ENCODE measurements at places on chromosomes 1 and 21.

DNA sequence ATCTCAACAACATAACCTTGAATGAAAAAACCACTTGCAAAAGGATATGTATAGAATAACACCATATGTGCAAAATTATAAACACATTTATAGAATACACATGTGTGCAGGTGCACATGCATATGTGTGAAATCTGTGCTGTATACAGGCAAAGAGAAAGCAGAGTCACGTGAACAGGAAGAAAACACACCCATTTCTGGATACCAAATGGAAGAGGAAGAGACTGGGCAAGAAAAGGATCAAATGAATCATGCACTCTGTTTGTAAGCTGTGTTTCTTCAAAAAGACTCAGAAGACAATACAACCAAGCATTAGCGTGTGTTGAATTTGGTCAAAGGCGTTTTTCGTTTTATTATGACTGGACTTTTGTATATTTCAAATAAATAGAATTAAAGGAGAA, 111.3 kb upstream of the ERG start:
- DNase-seq: no peak

DNA sequence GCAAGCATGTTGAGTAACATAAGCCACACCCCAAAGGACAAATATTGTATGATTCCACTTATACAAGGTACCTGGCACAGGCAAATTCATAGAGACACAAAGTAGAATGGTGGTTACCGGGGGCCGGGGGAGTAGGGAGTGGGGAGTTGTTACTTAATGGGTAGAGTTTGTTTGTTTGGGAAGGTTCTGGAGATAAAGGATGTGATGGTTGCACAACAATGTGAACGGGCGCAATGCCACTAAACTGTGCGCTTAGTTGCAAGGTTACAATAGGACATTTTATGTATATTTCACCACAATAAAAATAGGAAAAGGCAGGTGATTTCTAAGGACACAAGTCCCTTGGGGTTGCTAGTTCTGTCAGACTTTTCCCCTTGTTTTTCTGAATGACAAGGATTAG, 516.6 kb downstream of the KIF26B start:
- DNase-seq: no peak

DNA sequence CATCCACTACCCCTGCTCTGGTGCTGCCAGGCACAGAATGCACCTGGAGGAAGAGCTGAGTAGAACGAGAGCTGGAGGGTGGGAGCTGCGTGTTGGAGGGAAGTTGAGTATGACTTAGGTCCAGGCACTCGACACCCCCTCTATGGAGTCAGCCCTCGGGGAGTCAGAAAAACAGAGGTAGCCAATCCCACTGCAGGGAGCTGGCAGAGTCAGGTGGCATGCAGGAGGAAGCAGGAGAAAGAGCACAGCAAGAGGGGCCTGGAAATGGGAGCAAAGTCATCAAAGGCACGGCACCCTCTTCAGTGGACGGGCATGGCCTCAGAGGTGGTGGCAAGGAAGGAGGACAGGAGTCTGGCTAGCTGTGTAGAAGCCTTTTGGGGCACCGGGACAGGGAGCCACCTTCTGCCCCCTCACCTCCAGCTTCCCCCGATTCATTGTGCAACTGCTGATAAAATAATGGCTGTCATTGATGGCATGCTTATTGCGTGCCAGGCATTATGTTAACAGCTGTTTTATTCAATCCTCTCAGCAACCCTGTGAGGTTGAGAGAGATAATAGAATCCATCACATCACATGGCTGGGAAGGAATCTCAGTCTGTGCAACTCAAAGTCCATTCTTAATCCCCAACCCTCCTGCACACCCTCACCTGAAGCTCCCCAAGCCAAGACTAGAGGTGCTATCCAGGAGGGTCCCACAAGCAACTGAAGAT, 42.0 kb downstream of the C1orf198 start:
- no peak for DNase-seq

GRCh38 chr1:47611992-47612391, 174.1 kb downstream of the FOXD2 start:
- DNase-seq: no peak

GRCh38 chr1:212608959-212609700, 569 bp downstream of the ATF3 start:
- peak; percentile 44 for DNase-seq

DNA sequence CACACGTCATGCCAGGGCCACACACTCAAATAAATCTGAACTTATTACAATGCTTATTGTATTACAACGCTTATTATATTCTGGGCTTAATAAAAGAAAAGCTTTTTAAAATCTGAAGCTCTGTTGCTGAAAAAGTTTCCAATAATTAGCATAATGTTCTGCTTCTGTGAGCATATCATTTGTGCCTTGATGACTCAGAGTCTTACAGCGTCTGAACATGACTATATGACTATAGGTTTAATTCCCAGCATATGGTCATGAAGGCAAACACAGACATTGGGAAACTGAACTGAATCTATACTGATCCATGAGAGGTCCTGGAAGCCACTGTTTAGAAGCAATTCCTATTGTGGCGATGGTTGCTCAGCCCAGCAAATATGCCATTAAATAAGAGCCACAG, 66.3 kb downstream of the SIM2 start:
- DNase-seq: no peak

DNA sequence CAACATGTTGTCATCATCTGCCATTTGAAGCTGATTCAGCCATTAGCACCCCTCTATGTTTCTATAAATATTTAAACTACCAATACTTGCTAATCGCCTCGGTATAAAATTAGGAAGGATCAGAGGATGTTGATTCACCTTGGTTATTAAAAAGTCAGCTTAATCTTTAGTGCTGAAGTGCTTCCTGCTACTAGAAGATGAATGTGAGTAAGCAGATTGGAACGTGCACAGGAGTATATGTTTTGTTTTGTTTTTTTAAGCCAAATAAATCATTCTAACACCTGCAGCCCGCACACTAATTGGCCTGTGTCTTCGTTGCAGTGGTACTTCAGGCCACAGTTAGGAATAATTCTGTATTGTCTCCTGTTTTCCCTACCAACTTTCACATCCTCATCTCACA, 485.7 kb downstream of the AJAP1 start:
- no peak for DNase-seq

DNA sequence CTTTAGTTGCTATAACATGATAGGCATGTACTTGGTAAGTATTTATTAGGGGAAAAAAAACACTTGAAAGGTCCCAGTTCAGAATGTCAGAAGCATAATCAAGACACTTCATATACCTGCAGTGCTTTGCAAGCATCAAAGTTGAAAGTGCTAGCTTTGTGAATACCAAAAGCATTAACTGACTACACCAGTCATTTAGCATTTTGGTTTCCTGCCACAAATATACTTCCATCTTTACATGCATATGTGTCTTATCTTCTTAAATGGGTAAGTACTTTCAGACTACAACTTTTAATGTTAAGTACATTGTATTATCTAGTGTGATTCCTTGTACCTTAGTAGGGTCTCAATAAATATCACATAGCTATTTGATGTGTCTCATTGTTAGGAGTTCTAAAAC, 43.7 kb downstream of the AKT3 start:
- DNase-seq: no peak

DNA sequence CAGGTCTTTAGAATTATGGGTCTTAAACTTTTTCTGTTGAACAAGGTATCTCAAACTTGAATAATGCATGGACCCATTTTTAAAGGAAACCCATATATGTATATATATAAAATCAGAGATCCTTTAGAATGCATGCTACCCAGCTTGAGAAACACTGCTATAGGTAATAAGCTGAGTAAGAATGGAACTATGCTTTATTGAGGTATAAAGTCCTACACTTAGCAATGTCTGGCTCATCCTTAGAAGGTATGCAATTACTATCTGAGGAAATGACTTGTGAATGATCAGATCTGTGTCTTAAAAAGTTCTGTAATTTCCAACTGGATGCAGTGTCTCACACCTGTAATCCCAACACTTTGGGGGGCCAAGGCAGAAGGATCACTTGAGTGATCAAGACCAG, 11.2 kb downstream of the TRAF3IP3 start:
- DNase-seq: no peak

GRCh38 chr21:36882776-36883175, 83.7 kb downstream of the HLCS start:
- DNase-seq: no peak

DNA sequence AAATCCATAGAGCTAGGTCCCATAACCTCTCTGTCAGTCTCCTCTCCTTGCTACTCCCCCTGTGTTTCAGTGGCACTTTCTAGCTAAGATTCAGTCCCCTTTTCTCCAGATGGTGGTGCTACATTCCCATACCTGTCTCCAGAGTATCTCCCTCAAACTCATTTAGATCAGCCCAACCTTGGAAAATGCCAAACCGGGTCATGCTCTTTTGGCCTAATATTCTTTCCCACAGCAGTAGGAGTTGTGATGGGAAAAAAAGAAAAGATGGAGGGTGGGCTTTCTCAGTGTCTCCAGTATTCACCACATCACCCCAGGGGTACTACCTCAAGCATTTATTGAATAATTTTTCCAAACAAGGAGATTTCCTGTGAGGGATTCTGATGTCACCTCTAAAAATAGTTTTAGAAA, 3.2 kb upstream of the RXFP4 start:
- DNase-seq: peak; percentile 86

DNA sequence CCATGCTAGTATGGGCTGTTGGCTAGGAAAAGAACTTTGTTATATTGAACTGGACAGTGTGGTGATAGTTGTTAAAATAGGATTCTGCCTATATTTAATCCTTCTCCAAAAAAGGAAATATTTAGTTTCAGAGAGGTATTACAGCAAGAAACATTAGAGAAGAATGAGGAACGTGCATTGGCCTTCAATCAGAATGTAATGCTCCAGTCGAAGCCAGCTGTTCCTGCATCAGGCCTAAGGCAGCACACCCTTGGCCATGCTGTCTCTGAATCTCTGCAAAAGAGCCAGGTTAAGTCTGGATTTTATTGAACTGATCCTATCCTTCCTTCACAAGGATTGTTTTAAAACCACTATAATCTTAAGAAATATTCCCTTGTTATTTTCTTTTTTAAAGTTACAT, 35.3 kb upstream of the RALGPS2 start:
- no peak for DNase-seq

DNA sequence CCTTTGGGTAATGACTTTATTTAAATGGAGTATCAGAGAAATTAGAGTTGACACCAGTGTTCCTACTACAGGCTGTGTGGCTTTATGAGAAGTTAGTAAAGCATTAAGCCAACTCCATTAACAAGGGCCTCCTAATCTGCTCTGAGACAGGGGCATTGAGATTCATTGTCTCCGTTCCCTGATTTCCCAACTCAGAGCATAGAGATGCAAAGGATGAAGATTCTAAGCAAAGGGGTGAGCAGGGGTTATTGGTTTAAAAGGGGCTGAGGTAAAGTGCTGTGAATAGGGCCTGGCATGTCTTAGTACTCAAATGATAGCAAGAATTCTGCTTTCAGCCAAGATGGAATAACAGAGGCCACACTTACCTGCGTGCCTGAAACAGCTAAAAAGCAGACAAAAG, 428.4 kb downstream of the PTPRU start:
- DNase-seq: no peak

- DNase-seq: no peak
Measured at GRCh38 chr1:164876398-164877116, 317.6 kb downstream of the PBX1 start.

DNA sequence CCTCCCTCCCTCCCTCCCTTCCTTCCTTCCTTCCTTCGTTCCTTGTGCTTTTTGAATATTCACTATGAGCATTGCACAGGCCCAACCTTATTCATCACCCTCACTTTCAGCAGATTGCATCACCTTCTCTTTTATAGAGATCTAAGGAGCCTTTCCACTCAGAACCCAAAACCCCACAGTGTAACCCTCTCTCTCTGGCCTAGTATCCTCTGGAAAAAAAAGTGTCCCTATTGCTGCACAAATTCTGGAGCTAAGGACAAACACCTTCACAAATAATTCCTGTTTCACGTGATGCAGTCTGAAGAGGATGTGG, 25.6 kb downstream of the OR10J5 start:
- peak; percentile 26 for DNase-seq

- DNase-seq: no peak
Measured at GRCh38 chr1:68196676-68197075, 35.6 kb downstream of the WLS start.

DNA sequence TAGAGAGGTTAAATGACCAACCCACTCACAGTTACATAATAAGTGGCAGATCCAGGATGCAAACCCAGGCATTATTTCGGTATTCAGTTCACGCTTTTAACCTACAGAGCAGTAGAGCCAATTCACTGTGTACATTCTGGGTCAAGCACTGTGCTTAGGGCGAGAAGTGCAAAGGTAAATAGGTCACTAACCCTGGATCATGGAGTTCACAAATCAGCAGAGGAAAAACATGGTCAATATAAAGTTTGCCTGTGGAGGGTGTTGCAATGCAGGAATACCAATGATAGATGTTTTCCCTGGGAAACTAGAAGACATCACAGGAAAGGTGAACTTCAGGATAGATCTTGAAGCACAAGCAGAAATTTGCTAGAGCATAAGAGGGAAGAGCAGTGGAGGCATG, 253.4 kb upstream of the NFIA start:
- no peak for DNase-seq

- no peak for DNase-seq
Measured at GRCh38 chr1:24906760-24907490, 23.2 kb downstream of the RUNX3 start.

- no peak for DNase-seq
Measured at GRCh38 chr1:7186382-7187111, 401.3 kb downstream of the CAMTA1 start.

- no peak for DNase-seq
Measured at GRCh38 chr1:107263291-107263915, 122.6 kb downstream of the NTNG1 start.

GRCh38 chr1:34697818-34698217, 57.0 kb upstream of the GJB5 start:
- DNase-seq: no peak

DNA sequence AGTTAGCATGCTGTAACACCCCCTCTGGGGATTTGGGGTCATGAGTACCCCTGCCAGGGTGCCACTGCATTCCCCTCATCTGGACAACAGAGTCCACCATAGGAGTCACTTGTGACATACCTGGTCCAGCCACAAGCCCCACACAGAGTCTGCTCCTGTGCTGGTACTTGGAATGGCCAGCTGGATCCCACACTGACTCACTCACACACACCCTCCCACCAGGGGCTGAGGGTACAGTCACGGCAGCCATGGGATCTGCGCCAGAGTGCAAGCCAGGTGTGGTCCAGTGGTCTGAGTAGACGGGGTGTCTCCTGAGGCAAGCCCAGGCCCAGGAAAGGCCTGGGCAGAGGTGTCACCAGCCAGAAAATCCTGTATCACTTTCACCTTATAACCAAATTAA, 67.7 kb downstream of the MRPL39 start:
- DNase-seq: no peak
